CD8-positive, alpha-beta T cell (primary cell): ENCODE measurements at places on chromosomes 3 and 15.

- no peak for DNase-seq
These were observed 387.9 kb downstream of the RBMS3 start for GRCh38 chr3:29668728-29669127.

DNA sequence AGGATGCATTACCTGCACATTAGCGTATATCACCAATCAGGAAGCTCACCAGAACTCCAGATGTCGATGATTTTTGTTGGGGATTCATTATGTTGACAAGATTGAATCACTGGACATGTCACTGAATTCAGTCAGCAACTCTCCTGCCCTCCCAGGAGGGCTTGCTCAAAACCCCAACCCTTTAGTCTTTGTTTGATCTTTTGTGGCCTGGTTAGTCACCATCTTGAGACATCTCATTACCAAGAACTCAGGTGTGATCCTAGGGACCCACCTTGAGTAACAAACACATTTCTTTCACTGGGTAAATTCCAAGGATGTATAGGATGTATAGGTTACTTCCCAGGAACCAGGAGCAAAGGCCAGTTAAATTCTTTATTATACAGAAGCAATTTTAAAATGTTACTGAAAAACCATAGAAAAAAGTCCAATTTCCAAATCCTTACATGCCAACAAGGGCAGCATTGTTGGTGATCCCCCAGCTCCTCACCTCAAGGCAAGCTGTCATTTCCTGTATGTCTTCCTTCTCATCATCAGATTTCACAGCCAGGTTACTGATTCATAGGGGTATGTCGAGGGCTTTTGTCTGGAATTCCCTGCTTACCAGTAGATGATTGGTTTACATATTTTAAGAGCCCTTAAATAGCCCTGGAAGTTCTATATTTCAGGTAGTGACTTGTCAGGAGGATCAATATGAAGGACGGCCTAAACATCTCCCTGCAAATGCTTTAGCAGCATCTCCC, 11.7 kb downstream of the SNRPN start:
- DNase-seq: no peak

DNA sequence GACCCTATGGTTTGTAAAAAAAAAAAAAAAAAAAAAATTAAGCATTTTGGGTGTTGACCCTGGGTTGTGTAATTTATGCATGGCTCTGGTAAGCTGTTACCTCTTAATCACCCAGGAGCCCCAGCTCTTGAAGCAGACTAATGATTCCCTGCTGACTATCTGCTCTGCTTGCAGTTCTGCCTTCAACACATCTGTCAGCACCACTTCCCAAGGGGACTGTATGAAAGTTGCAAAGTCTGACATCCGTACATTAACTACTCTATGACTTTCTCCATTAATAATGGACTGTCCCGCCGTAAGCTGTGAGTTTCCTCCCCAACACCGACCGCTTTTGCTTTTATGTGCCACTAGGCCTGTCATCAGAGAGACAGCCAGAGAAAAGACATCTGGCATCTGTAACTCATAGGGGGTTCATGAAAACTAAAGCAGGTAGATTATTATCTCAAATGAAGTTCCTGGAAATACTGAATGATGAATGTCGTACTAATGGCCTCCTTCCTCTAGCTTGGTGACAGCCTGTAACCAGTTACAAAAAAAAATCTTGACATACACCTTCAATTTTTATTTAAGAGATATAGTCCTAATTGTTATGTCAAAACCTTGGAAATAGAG, 271.5 kb downstream of the IL5RA start:
- no peak for DNase-seq

DNA sequence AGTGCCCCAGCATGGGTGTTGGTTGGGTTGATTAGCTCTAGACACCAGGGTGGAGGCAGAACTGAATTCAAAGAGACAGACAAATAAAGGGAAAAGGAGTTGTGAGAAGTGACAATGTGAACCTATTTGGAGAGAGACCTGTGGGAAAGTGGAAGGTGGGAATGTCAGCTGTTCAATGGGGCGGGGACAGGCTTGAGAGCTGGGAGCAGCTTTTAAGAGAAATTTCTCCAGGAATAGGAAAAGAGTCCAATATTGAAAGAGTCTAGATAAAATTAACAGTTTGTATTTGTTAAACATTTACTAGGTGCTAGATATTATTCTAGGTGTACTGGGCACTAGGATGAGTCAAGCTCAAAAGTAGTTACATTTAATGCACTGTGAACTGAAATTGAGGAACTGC, 225.3 kb downstream of the GAP43 start:
- no peak for DNase-seq

DNA sequence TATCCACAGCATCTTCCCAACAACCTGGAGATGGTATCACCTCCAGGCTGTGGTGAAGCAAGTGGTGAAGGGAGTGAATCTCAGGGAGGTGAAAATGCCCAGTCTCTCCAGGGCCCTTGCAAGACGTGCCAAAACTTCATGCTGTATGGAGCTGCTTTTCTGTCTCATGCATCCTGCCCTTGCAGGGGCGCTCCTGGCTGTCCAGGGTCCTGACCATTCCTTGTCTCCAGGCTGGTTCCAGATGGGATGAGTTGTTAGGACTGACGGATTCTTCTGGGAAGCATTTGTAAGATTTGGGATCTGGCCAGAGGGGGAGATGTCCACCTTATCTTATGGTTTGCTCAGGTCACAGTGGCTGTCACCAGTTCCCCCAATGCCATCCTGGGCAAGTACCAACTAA, 15.8 kb downstream of the TGM4 start:
- DNase-seq: no peak

DNA sequence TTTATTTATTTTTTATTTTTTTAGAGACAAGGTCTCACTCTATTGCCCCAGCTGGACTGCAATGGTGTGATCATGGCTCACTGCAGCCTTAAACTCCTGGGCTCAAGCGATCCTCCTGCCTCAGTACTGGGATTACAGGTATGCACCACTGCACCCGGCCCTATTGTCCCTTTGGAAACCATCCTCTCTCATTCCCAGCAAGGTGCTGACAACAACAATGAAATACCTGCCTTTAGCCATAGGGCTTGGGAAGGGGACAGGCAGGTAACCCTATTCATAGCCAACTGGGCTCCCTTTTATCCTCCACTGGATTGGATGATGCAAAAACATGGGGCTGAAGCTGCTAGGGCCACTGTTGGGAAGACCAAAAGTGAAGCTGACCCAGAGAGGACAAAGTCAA, 43.1 kb downstream of the SCAP start:
- no peak for DNase-seq

DNA sequence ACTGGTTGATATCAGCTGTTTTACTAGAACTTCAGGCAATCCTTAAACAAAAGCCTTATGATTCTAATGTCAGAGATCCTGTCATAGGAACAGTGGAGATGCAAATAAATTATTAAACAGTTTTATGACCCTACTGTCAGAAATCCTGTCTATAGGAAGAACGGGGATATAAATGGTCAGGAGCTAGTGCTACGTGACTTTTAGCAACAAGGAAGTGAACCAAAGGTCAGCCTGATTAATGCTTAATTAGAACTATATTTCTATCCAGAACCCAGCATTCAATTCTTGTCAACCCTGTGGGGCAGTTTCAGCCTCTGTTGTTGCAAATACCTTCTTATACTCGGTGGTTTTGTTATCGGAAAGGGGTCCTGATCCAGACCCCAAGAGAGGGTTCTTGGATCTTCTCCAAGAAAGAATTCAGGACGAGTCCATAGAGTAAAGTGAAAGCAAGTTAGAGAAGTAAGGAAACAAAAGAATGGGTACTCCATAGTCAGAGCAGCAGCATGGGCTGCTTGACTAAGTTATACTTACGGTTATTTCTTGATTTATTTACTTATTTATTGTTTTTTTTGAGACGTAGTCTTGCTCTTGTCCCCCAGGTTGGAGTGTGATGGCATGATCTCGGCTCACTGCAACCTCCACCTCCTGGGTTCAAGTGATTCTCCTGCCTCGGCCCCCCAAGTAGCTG, 59.9 kb upstream of the RNU6-1 start:
- no peak for DNase-seq

DNA sequence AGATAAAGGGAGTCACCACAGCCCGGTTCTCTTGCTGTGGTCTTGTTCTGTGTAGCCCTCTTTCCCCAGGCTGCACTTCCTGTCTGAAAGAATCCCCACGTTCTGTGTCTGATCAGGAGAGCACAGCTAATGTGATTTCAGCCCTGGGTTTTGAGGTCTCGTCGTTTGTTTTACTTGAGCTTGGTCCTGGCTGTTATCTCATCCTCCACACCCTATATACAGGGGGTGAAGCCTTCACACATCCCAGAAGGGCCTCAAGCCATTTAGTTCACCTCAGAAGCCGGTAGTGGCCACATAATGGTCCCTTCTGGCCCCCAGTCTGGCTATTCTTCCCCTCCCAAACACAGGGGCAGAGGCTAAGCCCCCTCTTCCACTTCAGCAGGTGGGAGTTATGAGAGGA, 115.6 kb downstream of the PDE8A start:
- DNase-seq: no peak

DNA sequence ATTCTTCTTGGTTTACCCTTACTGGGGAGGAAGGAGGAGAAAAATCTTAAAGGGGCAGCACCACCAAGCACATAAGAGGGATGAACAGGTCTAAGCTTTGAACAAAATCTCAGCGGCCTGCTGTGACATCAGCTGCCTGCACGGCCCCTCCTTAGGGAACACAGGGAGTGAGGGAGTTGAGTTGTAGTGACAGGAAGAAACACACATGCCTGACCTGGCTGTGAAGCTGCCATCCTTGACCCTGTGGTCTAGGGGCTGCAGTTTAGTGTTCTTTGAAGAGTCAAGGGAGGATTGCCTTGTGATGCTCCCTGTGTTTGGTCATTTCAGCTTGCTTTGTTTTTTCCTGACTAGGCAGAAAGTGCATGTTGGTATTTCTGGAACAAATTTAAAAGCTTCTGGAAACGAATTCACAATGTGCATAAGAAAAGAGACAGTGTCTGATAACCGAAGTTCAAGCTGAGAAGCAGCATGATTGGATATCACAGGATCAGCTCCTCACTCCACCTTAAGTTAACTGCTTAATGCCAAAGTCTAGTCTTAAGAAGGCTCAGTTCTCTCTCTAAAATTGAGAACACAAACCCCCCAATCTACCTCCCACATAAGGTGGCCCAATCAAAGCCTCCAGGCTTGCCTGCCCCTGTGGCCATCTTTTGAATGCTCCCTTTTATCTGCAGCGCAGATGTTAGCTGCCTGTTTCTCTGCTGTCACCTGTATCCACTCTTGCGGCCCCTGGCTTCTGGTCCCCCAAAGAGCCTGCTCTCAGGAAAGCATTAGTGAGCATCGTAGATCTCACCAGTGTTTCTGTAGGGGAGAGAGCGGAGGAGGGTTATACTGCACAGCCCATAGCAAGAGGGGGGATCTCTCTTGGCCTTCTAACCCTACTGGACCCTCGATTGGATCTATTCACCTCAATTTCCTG, 82.2 kb downstream of the SCN11A start:
- no peak for DNase-seq

GRCh38 chr15:93072011-93072410, 17.0 kb downstream of the RGMA start:
- DNase-seq: no peak

GRCh38 chr15:73885954-73886700, 12.8 kb downstream of the TBC1D21 start:
- no peak for DNase-seq

DNA sequence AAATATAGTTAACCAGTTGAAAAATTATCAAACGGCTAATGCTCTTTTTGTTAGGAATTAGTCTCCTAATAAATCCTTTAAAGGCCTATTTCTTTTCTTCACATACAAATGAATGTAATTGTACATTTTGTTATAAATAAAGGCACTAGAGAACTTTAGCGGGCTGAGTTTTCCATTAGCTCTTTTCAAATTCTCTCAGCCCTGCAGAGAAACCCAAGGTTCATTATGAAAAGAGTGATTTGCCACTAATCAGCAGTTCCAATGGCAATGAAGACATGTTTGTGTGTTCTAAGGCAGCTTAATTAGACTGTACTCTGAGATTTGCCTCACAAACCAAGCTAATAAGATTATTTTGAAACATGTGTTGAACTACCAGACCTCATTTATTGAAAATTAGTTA, 64.6 kb upstream of the P2RY1 start:
- no peak for DNase-seq

- no peak for DNase-seq
These were observed 1.7 kb upstream of the EHD4 start for GRCh38 chr15:41974041-41974440.

DNA sequence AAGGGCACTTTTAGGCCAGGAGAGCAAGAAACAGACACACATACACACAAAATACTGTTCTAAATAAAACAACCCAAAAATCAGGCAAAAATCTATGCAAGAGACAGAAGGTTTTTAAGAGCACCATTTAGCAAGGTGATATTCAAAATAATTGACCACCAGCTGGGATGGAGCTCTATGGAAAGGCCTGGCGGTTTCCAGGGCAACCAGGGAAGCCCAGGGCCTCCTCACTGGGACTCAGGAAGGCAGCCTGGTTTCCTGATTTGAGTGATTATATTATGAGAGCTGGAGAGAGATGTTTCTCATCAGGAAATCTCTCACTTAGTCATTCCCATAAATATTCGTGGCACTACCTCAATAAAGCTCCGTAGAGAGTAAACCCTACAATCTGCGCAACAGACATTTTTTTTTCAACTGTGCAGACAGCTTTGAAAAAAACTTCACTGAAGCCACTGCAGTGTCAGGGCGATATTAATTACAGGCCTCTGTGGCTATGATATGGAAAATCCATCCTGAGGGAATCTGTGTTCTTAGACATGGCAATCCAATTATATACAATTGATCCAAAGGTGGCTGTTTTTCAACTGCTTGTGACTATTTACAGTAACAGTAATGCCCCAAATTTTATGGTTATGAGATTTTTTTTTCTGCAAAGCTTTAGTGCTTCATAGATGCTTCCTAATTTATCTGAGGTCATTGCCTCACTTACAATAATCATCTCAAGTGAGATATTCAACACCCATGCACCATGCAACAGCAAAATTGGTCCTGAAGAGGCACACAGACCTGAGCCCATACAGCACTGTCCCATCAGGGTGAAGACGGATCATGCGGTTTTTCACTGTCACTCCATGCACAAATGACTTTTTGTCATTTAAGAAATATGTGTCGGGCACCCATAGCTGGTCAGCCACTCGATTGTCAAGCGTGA, 152.1 kb downstream of the GABRB3 start:
- no peak for DNase-seq

- no peak for DNase-seq
These were observed 112.0 kb downstream of the THRB start for GRCh38 chr3:24382647-24383046.

DNA sequence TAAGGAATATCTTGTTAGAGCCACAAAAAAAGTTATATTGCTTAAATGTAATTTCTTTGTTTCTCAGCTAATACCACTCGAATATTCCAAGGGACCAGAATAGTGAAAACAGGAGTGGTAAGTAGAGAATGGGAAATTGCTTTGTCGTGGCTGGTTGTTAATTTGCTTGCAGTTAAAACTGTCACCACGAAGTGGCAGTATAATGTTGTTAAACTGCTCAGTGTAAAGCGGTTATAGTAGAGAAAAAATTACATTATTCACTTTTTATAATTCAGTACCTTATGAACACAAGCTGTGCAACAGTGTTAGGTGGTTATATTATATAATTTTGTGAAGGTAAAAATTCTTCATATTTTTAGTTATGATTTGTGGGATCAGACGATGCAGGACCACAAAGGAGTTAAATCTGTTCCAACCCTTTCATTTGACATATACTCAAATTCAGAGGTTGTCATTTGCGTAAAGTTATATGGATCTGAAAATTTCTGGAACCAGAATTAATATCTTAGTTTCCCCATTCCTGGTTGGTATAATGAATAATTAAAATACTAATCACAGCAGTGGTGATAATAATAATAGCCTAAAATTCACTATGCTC, 171.8 kb downstream of the FEZF2 start:
- peak; percentile 7 for DNase-seq

GRCh38 chr3:150013801-150014200, 43.1 kb upstream of the PFN2 start:
- DNase-seq: no peak

GRCh38 chr3:197550489-197550888, 5.3 kb downstream of the BDH1 start:
- DNase-seq: no peak
